ENCODE measurements at places on chromosomes 3 and 15.

DNA sequence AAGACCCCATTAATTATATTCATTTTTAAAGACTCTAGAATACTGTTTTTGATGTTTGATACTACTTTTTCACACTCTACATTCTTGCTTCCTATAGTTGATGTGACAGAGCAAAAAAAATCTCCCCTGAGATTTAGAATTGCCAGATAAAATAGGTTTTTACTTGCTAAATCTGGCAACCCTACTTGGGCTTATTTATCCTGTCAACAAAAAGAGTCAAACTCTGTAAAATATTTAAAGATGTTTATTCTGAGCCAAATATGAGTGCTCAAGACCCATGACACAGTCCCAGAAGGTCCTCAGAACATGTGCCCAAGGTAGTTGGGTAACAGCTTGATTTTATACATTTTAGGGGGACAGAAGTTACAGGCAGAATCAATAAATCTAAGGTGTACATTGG lies 72.3 kb downstream of the DAPK2 start:
- H3K36me3 ChIP-seq: 0 out of 2 replicates have a peak, but pooled peaks cover 4% of the 10 kb centered on the region
- H3K27ac ChIP-seq: no peak overlapping the region
- H3K4me1 ChIP-seq: peaks cover 40% of the 10 kb centered on the region
- no peak for DNase-seq
- no peak overlapping the region for H3K4me3 ChIP-seq

GRCh38 chr3:119295816-119296726 lies 1.9 kb downstream of the ARHGAP31 start:
- DNase-seq: no peak
- H3K4me3 ChIP-seq: peak overlapping the region; percentile 94
- H3K36me3 ChIP-seq: no peaks in the 10 kb centered on the region
- peaks cover 37% of the 10 kb centered on the region for H3K4me1 ChIP-seq
- H3K27me3 ChIP-seq: no peaks in the 10 kb centered on the region

DNA sequence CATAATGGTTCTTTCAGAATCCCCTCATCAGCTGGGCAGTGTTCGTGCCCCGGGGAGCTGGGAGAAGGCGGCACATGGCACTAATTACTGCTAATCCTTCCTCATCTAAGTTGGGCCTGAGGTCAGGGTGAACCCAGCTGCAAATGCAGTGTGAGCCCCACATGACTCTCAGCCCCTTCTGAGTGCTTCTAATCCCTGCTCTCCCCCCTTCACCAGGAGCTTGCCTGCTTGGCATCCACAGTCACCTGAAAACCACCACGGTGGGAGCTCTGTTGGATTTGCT lies 455 bp upstream of the TRPM1 start:
- no peak for DNase-seq
- no peaks in the 10 kb centered on the region for H3K27me3 ChIP-seq
- H3K27ac ChIP-seq: no peak overlapping the region
- no peak overlapping the region for H3K4me3 ChIP-seq
- no peaks in the 10 kb centered on the region for H3K36me3 ChIP-seq
- 0 out of 2 replicates have a peak, but pooled peaks cover 6% of the 10 kb centered on the region for H3K4me1 ChIP-seq

GRCh38 chr15:59218710-59219109 lies 12.1 kb downstream of the LDHAL6B start:
- no peaks in the 10 kb centered on the region for H3K4me1 ChIP-seq
- H3K36me3 ChIP-seq: peaks cover 45% of the 10 kb centered on the region
- DNase-seq: no peak
- no peak overlapping the region for H3K27ac ChIP-seq
- no peak overlapping the region for H3K4me3 ChIP-seq
- H3K27me3 ChIP-seq: no peaks in the 10 kb centered on the region

- no peaks in the 10 kb centered on the region for H3K36me3 ChIP-seq
- no peaks in the 10 kb centered on the region for H3K27me3 ChIP-seq
Measured at GRCh38 chr3:194333212-194333980, 17.7 kb downstream of the CPN2 start.

- H3K4me1 ChIP-seq: no peaks in the 10 kb centered on the region
- no peak overlapping the region for H3K4me3 ChIP-seq
- H3K27ac ChIP-seq: no peak overlapping the region
- H3K36me3 ChIP-seq: no peaks in the 10 kb centered on the region
- DNase-seq: no peak
- no peaks in the 10 kb centered on the region for H3K27me3 ChIP-seq
Measured at GRCh38 chr3:31105438-31106077, 211.1 kb upstream of the GADL1 start.

DNA sequence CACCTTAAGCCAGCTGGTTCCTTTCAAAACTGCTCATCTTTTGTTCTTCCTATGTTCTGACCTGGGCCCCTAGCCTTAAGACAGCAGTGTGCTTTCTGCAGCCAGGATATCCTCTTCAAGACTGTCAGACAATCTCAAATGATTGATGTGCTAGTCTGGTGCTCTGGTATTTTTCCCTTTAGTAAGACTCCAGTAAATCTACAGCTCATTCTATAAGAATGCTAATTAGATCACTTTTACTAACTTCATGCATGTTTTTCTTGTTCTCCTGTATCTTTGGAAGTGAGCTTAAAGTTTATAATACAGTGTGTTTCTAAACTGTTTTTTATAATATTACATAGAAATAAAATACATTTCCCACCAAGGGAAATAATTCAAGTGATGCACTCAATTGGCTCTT lies 220.9 kb upstream of the NANOGP8 start:
- DNase-seq: no peak
- H3K4me1 ChIP-seq: peaks cover 4% of the 10 kb centered on the region
- no peaks in the 10 kb centered on the region for H3K36me3 ChIP-seq
- H3K27me3 ChIP-seq: no peaks in the 10 kb centered on the region
- no peak overlapping the region for H3K4me3 ChIP-seq

GRCh38 chr15:40550341-40551037 lies 14.4 kb downstream of the CCDC32 start:
- H3K27me3 ChIP-seq: no peaks in the 10 kb centered on the region
- H3K4me1 ChIP-seq: peaks cover 78% of the 10 kb centered on the region
- peak; percentile 94 for DNase-seq
- H3K27ac ChIP-seq: peak overlapping the region; percentile 89
- H3K4me3 ChIP-seq: peak overlapping the region; percentile 17

- no peak for DNase-seq
- peaks cover 3% of the 10 kb centered on the region for H3K36me3 ChIP-seq
- H3K27ac ChIP-seq: no peak overlapping the region
- peaks cover 3% of the 10 kb centered on the region for H3K4me1 ChIP-seq
Measured at GRCh38 chr3:10006762-10007090, 19.5 kb upstream of the FANCD2 start.

- no peak for DNase-seq
- no peak overlapping the region for H3K4me3 ChIP-seq
- no peaks in the 10 kb centered on the region for H3K4me1 ChIP-seq
- H3K27ac ChIP-seq: no peak overlapping the region
Measured at GRCh38 chr3:155549087-155549486, 195.8 kb downstream of the PLCH1 start.

DNA sequence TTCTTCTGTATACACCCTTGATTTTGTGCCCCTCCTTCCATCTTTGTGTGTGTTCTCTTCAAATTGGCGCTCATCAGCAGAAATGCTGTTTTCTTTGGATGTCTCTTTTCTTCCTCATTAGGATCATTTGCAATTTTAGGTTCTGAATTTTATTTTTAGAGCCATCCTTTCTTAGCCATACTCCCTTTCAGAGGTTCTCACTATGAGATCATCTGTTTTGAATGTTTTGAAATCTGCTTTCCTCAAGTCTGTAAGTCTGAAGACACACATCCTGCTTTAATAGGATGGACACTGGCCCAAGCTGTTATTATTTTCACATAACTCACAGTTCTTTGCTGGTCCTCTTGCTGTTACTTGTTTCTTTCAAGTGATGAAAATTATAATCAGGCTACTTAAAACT lies 124.8 kb downstream of the BDH1 start:
- H3K27ac ChIP-seq: no peak overlapping the region
- no peaks in the 10 kb centered on the region for H3K27me3 ChIP-seq
- no peak overlapping the region for H3K4me3 ChIP-seq
- no peaks in the 10 kb centered on the region for H3K36me3 ChIP-seq

- H3K4me1 ChIP-seq: no peaks in the 10 kb centered on the region
- no peak overlapping the region for H3K4me3 ChIP-seq
- DNase-seq: no peak
Measured at GRCh38 chr15:75355369-75355768, 8.5 kb downstream of the NEIL1 start.

GRCh38 chr3:177615015-177615414 lies 417.7 kb upstream of the TBL1XR1 start:
- no peak for DNase-seq
- H3K27ac ChIP-seq: no peak overlapping the region
- no peaks in the 10 kb centered on the region for H3K27me3 ChIP-seq
- H3K4me3 ChIP-seq: no peak overlapping the region
- H3K36me3 ChIP-seq: no peaks in the 10 kb centered on the region

DNA sequence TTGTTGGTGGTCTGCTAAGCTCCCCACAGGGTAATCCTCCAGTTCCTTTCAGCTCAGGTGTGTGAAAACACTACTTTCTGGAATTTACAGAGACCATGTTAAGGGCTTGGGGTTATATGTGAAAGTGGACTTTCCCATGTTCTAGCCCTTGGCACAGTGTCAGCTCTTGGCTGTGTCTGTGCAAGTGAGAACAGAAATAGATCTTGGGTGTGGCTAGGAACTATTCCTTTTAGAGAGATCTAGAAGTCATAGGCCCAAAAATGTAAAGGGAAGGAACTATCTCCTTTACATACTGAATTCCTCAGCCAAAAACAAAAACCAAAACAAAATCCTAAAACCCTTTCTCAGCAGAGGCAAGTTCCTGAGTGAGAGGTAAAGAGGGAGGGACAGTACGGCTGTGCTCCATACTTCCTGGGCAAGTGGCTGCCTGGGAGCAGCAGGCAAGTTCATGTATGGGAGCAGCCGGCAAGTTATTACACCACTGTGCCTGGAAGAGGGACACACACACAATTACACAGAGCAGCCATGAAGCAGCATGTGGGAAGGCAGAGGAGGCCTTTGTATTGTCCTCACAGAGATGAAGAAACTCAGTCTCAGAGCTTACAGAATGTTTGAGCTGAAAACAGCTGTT lies 19.9 kb upstream of the C3orf62 start:
- H3K36me3 ChIP-seq: peaks cover 35% of the 10 kb centered on the region
- H3K27ac ChIP-seq: peak overlapping the region; percentile 78
- no peak overlapping the region for H3K4me3 ChIP-seq

DNA sequence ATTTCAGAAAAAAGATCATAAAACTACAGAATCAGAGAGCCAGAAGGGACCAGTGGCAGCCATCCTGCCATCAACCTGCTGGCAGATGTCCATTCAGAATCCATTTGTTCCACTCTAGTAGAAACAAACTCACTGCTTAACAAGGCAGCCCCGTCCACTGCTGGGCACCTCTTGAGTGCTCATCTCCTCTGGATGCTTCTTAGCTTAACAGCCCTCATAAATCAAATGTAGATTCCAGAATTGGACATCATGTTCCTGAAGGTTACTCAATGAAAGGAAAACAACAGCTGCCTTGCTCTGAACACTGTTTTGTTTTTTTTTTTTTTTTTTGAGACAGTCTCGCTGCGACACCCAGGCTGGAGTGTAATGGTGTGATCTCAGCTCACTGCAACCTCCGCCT lies 37.3 kb downstream of the ABCC5 start:
- DNase-seq: no peak
- no peaks in the 10 kb centered on the region for H3K27me3 ChIP-seq
- H3K4me1 ChIP-seq: no peaks in the 10 kb centered on the region
- H3K36me3 ChIP-seq: no peaks in the 10 kb centered on the region

DNA sequence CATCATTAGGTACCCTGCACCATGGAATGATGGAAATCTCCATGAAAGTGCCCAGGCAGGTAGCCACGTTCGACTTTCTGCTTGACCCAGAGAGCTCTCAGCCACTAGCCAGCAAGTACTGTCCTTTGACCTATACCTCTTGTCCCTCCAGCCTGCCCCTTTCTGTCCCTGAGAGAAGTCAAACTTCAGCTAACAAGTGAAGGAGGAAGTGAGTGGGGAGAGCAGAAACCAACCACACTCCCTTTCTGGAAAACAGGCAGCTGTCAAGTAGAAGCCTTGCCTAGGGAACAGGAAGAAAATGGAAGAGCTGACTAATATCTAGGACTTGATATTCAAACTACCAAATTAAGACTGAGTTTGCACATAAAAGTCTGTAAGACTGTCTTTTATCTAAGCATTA lies 30.3 kb upstream of the FSTL1 start:
- H3K27ac ChIP-seq: no peak overlapping the region
- no peaks in the 10 kb centered on the region for H3K36me3 ChIP-seq
- no peak overlapping the region for H3K4me3 ChIP-seq
- no peaks in the 10 kb centered on the region for H3K4me1 ChIP-seq

GRCh38 chr3:138140940-138141339 lies 8.8 kb upstream of the A4GNT start:
- no peak overlapping the region for H3K27ac ChIP-seq
- no peaks in the 10 kb centered on the region for H3K4me1 ChIP-seq
- no peaks in the 10 kb centered on the region for H3K27me3 ChIP-seq
- no peak overlapping the region for H3K4me3 ChIP-seq
- no peak for DNase-seq

GRCh38 chr15:100733101-100733842 lies 130.9 kb downstream of the ASB7 start:
- H3K4me3 ChIP-seq: no peak overlapping the region
- no peak for DNase-seq
- no peak overlapping the region for H3K27ac ChIP-seq

- no peaks in the 10 kb centered on the region for H3K27me3 ChIP-seq
- no peak overlapping the region for H3K4me3 ChIP-seq
- DNase-seq: no peak
Measured at GRCh38 chr3:95453242-95453641, 1361.2 kb upstream of the EPHA6 start.

- H3K27me3 ChIP-seq: no peaks in the 10 kb centered on the region
- H3K27ac ChIP-seq: peak overlapping the region; percentile 68
- H3K36me3 ChIP-seq: no peaks in the 10 kb centered on the region
- peak overlapping the region; percentile 25 for H3K4me3 ChIP-seq
Measured at GRCh38 chr15:70036585-70037291, 61.0 kb downstream of the TLE3 start.

GRCh38 chr3:37997791-37998370 lies 7.3 kb downstream of the VILL start:
- peaks cover 3% of the 10 kb centered on the region for H3K36me3 ChIP-seq
- H3K27ac ChIP-seq: peak overlapping the region; percentile 78
- no peaks in the 10 kb centered on the region for H3K27me3 ChIP-seq
- no peak for DNase-seq
- no peak overlapping the region for H3K4me3 ChIP-seq

- H3K27ac ChIP-seq: peak overlapping the region; percentile 79
- H3K27me3 ChIP-seq: no peaks in the 10 kb centered on the region
- no peak for DNase-seq
- peaks cover 25% of the 10 kb centered on the region for H3K4me1 ChIP-seq
- H3K4me3 ChIP-seq: no peak overlapping the region
Measured at GRCh38 chr15:65833501-65834205, 35.6 kb upstream of the RAB11A start.

Data from GM12878 (cell line).